ENCODE measurements at places on chromosomes 11 and 22.

- no peak for DNase-seq
Observed at GRCh38 chr11:37333345-37333744, 735.3 kb upstream of the RAG2 start.

GRCh38 chr11:72524711-72525110 is 90.4 kb upstream of the CLPB start:
- no peak for DNase-seq

- no peak for DNase-seq
Observed at GRCh38 chr22:28953403-28953802, 70.0 kb downstream of the ZNRF3 start.

DNA sequence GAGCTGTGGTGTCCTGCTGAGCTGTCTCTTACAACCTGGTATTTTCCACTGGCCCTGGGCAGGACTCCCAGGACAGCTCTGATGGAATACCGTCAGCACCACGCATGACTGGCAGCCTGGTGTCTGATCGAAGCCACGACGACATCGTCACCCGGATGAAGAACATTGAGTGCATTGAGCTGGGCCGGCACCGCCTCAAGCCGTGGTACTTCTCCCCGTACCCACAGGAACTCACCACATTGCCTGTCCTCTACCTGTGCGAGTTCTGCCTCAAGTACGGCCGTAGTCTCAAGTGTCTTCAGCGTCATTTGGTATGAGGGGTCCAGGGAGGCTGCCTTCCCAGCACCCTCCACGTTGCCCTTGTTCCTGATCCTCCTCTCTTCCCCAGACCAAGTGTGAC is 2.4 kb downstream of the KAT5 start:
- DNase-seq, result no peak

DNA sequence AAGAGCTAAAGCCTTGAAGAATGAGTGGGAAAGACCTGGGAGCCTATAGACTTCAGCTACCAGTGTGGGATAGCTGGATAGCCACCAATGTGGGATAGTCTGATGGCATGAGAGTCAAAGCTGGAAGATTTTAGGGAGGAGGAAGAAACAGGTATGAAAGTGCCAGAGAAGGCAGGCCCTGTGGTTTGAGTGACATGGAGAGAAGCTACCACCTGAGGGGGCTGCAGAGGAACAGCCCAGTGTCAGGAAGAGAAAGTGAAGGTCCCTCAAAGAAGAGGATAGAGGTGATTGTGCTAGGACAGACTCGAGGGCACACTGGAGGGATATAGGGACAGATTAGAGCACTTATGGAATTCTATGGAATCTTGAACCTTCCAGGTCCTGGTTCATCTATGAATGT is 23.1 kb upstream of the PAX6 start:
- no peak for DNase-seq

- no peak for DNase-seq
Observed at GRCh38 chr11:84163116-84163515, 876.9 kb upstream of the CCDC90B start.

DNA sequence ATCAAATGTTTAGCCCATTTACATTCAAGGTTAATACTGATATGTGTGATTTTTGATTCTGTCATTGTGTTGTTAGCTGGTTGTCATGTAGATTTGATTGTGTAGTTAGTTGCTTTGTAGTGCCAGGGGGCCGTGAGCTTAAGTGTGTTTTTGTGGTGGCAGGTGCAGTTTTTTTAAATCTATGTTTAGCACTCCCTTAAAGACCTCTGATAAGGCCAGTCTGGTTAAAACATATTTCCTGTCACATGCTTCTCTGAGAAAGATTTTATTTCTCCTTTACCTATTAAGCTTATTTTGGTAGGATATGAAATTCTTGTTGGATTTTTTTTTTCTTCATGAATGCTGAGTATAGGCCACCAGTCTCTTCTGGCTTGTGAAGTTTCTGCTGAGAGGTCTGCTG is 540.6 kb downstream of the LUZP2 start:
- DNase-seq, result no peak

- DNase-seq, result no peak
Observed at GRCh38 chr11:110249066-110249465, 47.3 kb downstream of the RDX start.
